ENCODE measurements at places on chromosomes 7 and 10. TPM values are rescaled to one million over a fixed set of nuclear protein-coding genes. Genes with fewer than 3 reads are reported as not detected.

SCART1 gene
- 0.59 TPM for total RNA-seq

PKD2L1 gene
- total RNA-seq = not detected

- no peaks in the 10 kb centered on the region for H3K27me3 ChIP-seq
- peak overlapping the region; percentile 42 for H3K4me3 ChIP-seq
- DNase-seq = peak; percentile 72
- H3K4me1 ChIP-seq = peaks cover 54% of the 10 kb centered on the region
- H3K27ac ChIP-seq = no peak overlapping the region
- no peaks in the 10 kb centered on the region for H3K36me3 ChIP-seq
These were observed 5.9 kb upstream of the LGI1 start for GRCh38 chr10:93751832-93752231.

- no peaks in the 10 kb centered on the region for H3K27me3 ChIP-seq
- peaks cover 14% of the 10 kb centered on the region for H3K4me1 ChIP-seq
- no peak overlapping the region for H3K27ac ChIP-seq
- no peak overlapping the region for H3K4me3 ChIP-seq
- H3K36me3 ChIP-seq = no peaks in the 10 kb centered on the region
These were observed 12.0 kb upstream of the AOAH start for GRCh38 chr7:36736090-36736898.

- no peaks in the 10 kb centered on the region for H3K36me3 ChIP-seq
- no peaks in the 10 kb centered on the region for H3K4me1 ChIP-seq
- H3K27me3 ChIP-seq = no peaks in the 10 kb centered on the region
- DNase-seq = no peak
- H3K4me3 ChIP-seq = no peak overlapping the region
These were observed 239.5 kb downstream of the KIAA1217 start for GRCh38 chr10:24448351-24448999.

DNA sequence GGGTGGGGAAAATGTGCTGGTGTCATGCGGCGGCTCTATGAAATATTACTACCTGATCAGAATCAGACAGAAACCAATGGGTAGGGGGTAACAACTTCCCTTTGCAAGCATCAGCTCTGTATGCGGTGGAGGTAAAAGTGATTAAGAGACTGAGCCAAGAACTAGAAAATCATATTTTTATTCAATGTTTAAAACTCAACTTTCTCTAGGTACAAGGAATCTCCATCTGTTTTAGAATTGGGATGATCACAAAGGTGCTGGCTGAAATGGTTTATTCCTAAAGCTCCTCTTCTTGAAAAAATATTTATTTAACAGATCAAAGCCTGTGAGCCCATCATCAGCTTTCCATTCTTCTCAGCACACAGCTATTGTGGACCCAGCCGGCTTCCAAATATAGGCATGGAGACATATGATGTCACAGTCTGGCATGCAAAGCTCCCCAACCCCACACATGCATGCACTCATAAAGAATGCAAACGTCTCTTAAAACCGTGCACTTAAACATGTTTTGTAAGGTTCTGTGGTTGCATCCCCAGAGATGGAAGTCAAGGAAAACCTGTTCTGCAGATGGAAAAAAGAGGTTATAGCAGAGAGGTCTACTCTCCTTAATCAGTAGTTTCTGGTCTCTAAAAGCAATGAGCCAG lies 126.0 kb downstream of the SKIDA1 start:
- no peaks in the 10 kb centered on the region for H3K27me3 ChIP-seq
- H3K36me3 ChIP-seq = no peaks in the 10 kb centered on the region
- H3K4me3 ChIP-seq = no peak overlapping the region
- no peak for DNase-seq
- H3K27ac ChIP-seq = no peak overlapping the region

- no peak overlapping the region for H3K4me3 ChIP-seq
- H3K27ac ChIP-seq = no peak overlapping the region
- H3K4me1 ChIP-seq = no peaks in the 10 kb centered on the region
- no peaks in the 10 kb centered on the region for H3K36me3 ChIP-seq
- no peaks in the 10 kb centered on the region for H3K27me3 ChIP-seq
These were observed 185.4 kb downstream of the DNAJB6 start for GRCh38 chr7:157522189-157522588.

- H3K27me3 ChIP-seq = no peaks in the 10 kb centered on the region
- no peaks in the 10 kb centered on the region for H3K4me1 ChIP-seq
- no peak overlapping the region for H3K27ac ChIP-seq
- DNase-seq = no peak
- H3K4me3 ChIP-seq = no peak overlapping the region
These were observed 30.3 kb downstream of the YKT6 start for GRCh38 chr7:44231088-44231487.

DNA sequence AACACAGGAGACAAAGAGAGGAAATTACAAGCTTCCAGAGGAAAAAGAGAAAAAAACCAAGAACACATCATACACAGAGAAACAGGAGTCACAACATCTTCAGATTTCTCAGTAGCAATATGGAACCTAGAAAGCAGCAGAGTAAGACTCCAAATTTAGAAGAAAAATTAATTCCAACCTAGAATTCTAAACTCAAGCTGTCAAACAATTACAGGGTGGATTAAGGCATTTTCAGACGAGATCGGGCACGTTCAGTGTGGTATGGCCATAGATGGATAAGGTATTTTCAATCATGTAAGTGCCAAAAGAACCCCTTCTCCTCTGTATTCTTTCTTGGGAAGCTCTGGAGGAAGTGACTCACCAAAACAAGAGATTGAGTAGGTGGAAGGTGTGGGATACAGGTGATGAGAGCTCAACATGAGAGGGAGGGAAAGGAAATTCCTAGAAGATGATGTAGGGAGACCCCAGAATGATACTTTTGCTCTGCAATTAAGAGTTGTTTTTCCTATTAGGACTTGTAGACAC lies 51.6 kb downstream of the FAM204A start:
- peaks cover 17% of the 10 kb centered on the region for H3K4me1 ChIP-seq
- no peaks in the 10 kb centered on the region for H3K27me3 ChIP-seq
- DNase-seq = no peak
- H3K36me3 ChIP-seq = no peaks in the 10 kb centered on the region

DNA sequence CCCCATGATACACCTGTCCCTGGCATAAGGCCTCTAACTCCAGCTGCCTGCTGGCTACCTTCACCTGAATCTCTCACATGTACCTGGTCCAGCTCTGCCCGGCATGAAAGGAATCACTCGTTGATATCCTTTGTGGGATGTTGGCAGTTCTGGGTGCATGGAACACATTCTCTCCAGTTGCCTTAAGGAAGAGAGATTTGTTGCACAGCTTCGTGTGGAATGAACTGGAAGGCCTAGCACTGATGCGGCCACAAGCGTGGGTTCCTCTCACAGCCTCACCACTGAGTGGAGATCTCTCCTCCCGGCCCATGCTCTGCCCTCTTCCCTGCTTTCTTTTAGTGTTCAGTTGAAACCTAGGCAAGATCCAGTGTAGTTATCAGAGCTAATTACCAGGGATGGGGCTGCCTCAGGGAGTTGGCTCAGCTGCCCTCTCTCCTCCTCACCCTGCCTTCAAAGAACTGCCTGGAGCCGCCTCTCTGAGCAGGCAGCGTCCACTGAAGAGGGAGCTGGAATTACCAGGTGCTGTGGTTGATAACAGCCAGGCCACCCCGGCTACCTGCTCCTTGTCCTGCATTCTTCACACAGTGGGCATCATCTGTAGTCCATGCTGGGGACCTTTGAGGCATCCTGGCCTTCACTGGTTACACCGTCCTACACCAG lies 194.3 kb downstream of the CCDC3 start:
- no peaks in the 10 kb centered on the region for H3K4me1 ChIP-seq
- no peak for DNase-seq
- no peaks in the 10 kb centered on the region for H3K27me3 ChIP-seq
- no peak overlapping the region for H3K27ac ChIP-seq
- H3K4me3 ChIP-seq = no peak overlapping the region
- no peaks in the 10 kb centered on the region for H3K36me3 ChIP-seq

GRCh38 chr7:38953227-38953626 lies 24.5 kb upstream of the POU6F2 start:
- DNase-seq = no peak
- no peaks in the 10 kb centered on the region for H3K27me3 ChIP-seq
- no peak overlapping the region for H3K27ac ChIP-seq
- no peaks in the 10 kb centered on the region for H3K36me3 ChIP-seq
- H3K4me3 ChIP-seq = no peak overlapping the region
